MG63 (cell line): ENCODE measurements at places on chromosomes 4 and X. TPM values are rescaled to one million over a fixed set of nuclear protein-coding genes. Genes with fewer than 3 reads are reported as not detected.

- peak; percentile 4 for DNase-seq
Observed at GRCh38 chr4:122700178-122700725, 32.3 kb upstream of the BBS12 start.

DNA sequence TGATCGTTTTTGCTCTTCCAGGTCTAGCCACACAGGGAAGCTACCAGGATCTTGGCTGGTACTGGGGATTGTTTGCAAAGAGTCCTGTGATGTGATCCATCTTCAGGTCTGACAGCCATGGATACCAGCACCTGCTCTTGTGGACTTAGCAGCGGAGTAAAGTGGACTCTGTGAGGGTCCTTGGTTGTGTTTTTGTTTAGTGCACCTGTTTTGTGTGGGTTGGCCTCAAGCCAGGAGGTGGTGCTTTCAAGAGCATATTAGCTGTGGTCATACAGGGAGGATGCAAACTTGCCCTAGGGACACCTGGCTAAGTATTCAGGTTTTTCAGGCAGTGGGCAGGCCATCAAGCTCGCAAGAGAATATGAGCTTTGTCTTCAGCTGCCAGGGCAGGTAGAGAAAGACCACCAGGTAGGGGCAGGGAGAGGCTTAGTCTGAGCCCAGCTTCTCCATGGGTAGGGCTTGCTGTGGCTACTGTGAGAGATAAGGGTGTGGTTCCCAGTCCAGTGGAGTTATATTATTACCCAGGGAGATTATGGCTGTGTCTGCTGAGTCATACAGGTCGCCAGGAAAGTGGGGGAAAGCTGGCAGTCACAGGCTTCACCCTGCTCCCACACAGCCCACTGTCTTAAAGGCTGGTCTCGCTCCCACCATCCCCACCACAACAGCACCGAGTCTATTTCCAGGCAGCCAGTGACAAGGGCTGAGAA lies 293.7 kb downstream of the PCDH18 start:
- no peak for DNase-seq

- no peak for DNase-seq
Observed at GRCh38 chr4:140223056-140223810, 69.2 kb upstream of the MAML3 start.

NUDT10 gene
- total RNA-seq: 0.59 TPM in 1 of 2 replicates, not detected in the other

- DNase-seq: no peak
Observed at GRCh38 chr4:74921490-74921889, 11.4 kb upstream of the PARM1 start.

DNA sequence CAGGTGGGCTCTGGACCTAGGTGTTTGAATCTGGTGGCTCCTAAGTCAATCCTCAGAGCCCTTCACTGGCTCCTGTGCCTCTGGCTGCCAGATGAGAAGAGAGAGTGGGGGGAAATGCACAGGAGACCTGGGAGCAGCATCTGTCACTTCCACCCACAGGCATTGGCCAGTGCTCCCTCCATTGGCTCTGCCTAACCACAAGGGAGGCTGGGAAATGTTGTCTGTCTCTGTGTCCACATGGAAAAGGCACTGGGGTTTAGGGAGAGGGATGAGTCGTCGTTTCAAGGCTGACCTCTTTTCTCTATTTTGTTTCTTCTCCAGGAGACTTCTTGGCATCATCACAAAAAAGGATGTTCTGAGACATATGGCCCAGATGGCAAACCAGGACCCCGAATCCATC lies 76.4 kb downstream of the CLCN4 start:
- DNase-seq: peak; percentile 24

DNA sequence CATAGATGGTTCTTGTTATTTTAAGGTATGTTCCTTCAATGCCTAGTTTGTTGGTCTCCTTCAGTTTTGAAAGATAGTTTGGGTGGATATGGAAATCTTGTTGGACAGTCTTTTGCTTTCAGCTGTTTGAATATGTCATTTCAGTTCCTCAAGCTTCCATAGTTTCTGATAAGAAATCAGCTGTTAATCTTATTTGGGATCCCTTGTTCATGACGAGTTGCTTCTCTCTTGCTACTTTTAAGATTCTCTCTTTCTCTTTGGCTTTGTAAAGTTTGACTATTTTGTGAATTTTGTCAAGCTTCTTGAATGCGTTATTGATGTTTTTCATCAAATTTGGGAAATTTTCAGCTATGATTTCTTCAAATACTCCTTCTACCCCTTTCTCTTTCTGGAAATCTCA lies 129.5 kb downstream of the GNL3L start:
- DNase-seq: no peak

- no peak for DNase-seq
Observed at GRCh38 chrX:109775386-109775785, 42.3 kb upstream of the ACSL4 start.

HHIP gene
- not detected in 2 replicates for total RNA-seq
